ENCODE measurements at places on chromosomes 1 and 21.

DNA sequence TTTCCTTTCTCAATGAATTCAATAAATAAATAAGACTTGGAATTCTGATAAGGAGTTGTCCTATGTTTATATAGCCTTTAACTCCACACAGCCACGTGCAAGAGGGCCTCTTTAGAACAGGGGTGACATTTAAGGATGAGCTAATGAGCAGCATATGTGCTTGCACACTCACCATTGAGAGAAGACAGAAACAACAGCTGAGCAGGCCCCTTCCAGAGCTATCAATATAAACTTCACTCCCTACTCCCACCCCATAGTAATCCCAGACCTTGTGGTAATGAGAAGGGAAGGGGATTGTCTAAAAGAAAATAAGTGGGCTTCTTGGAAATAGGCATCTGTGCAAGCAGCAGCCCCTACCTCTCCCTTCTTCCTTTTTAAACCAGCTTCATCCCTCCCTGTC is 176.0 kb downstream of the SEC16B start:
- no peak for DNase-seq

DNA sequence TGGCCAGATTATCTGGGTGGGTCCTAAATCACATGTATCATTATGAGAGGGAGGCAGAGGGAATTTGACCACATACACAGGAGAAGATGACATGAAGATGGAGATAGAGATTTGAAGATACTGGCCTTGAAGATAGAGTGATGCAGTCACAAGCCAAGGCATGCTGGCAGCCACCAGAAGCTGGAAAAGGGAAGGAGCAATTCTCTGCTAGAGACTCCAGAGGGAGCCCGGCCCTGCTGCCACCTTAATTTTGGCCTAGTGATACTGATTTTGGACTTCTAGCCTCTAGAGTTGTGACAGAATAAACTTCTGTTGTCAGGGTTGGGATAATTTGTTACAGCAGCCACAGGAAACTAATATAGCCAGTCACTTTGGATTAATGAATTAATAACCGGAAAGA is 2.2 kb upstream of the PRDM2 start:
- no peak for DNase-seq

DNA sequence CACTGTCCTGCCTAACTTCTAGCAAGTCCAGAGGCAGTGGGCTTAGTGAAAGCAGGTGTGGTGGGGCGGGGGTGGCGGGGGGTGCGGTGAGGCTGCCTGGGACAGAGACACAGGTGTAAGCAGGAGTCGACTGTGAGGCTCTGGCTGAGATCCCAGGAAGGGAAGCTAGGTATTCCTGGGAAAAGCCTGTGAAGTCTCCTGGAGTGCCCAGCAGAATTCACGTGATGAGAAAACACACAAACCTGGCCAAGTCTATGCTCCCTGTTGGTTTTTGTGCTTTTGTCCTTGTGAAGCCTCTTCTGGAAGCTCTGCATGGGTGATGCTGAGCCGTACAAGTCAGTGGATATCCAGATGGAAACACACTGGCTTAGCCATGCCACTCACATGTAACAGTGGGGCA is 5.3 kb downstream of the GALNT2 start:
- no peak for DNase-seq

DNA sequence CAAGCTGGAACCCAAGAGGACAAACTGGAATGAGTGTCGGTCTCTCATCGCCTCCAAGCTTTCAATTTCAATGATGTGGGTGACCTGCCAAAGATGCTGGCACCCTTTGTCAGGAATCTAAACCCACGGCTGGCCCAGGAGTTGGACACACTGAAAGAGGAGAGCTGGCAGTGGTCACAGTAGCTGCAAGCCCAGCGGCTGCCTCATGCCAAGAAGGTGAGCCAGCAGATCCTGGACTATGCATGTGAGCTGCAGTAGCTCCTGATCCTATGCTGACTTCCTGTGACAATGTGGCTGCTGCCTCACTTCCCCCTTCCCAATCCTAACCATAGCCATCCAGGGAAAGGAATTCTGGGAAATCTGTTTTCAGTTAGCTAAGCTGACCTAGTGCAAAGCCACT is 117.0 kb upstream of the VAV3 start:
- no peak for DNase-seq

DNA sequence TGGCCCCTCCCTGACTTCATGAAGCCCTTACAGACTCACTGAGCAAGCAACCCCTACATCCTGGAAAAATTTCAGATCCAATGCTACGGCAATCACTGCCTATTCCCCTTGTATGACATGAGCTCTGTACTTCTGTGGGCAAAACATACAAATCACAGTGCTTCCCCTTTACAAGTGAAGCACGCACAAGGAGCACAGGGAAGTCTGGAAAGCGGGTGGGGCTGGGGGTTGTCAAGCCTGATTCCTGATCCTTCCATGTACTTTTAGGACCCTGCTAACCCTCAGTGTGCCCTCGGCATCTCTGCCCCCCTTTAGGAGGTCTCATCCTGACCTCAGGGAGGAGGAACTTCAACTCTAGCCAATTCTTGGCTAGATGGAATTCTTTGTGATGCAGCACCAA is 405.7 kb upstream of the POU3F1 start:
- DNase-seq, result no peak
